Naive B cell (primary cell): ENCODE measurements at places on chromosomes 6 and 20.

DNA sequence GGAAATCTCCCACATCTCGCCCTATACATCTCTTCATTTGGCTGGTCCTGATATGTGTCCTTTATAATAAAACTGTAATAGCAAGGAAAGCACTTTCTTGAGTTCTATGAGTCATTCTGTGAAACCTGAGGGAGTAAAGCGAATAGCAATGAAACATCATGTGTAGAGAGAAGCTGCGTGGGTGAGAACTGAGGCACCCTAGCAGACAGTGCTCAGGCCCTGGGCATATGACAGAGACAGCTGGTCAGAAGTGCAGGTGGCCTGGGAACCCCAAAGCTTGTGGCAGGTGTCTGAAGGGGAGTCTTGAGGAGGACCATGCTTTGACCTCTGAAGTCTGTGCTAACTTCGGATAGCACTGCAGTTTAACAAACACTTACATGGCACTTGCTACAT, 1.3 kb upstream of the BLOC1S5 start:
- no peak for DNase-seq

DNA sequence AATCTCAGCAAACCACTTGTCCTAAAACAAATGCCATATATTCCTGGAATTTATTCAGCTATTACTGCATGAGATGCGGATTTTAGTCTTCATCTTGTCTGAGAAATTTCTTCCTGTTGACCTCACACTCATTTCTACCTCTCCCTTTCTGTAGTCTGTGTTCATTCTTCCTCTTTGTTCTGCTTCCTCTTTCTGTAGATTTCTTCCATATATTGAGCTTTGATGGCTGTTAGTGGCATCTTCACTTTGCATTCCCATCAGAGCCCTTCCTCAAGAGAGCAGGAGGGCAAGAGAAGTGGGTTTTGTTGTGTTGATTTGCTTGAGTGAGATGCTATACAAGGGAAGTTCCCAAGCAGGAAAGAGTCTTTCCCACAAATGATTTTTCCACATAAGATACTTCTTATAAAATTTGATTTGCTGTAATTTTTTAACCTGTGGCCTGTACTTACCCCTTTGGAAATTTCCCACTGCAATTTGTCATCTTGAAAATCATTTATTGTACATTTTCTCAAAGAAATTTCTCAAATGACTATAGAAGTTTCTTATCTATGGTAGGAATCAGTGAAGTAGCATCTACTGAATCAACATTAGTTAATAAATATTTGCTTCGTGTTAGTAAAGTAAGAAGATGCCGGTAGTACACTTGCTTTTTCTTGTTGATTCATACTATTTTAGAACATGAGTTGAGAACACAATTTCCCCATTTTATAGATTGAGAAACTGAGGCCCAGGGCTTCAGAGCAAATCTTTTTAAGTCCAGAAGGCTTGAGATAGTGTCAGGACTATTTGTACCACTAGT, 43.8 kb downstream of the MAP3K4 start:
- no peak for DNase-seq

GRCh38 chr6:167416676-167417430, 92.0 kb downstream of the TTLL2 start:
- no peak for DNase-seq

GRCh38 chr20:24096864-24097450, 108.4 kb upstream of the GGTLC1 start:
- DNase-seq: no peak

DNA sequence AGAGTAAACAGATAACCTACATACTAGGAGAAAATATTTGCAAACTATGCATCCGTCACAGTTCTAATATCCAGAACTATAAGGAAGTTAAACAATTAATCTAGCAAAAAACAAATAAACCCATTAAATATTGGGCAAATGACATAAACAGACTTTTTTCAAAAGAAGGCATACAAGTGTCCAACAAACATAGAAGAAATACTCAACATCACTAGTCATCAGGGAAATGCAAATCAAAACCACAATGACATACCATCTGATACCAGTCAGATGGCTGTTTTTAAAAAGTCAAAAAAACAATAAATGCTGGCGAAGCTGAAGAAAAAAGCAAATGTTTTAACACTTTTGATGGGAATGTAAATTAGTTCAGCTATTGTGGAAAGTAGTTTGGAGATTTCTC, 1117.7 kb upstream of the MAP3K7 start:
- DNase-seq: no peak

DNA sequence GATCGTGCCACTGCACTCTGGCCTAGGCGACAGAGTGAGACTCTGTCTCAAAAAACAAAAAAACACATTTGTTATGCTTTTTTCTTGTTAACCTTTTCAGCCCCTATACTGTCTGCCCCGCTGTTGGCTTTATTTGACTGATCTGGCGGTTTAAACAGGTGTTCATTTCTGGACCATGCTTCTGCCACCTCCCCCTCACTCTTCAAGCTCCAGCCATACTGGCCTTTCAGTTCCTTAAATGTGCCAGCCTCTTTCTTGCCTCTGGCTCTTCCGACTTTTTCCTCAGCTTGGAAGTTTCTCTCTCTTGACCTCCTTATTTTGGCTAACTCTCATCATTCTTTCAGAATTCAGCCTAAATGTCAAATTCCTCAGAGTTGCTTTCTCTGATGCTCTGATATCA, 35.2 kb upstream of the TXLNB start:
- no peak for DNase-seq

GRCh38 chr20:33130568-33131061, 37.3 kb upstream of the BPIFA2 start:
- no peak for DNase-seq

GRCh38 chr20:6333110-6333509, 210.3 kb upstream of the FERMT1 start:
- no peak for DNase-seq
